ENCODE measurements at places on chromosomes 6 and 20.

- no peak for DNase-seq
Measured at GRCh38 chr20:59661153-59661552, 56.8 kb downstream of the PHACTR3 start.

DNA sequence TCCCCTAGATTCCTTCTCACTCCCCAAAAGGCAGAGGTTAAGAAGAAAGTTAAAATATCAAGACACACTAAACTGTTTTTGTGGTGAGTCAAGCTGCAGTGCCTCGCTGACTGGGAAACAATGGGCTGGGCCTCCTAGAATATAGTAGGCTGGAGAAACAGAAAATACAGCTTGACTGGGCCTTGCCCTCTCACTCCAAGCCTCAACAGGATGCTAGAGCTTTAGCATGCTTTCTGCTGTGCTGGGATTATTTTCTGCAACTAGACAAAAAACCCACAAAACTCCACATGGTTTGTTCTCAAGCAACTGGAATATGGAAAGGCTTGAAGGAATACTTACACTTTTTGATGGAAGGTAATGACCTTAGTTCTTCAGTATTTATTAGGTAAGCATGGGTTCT is 27.9 kb downstream of the FOXO3 start:
- no peak for DNase-seq

DNA sequence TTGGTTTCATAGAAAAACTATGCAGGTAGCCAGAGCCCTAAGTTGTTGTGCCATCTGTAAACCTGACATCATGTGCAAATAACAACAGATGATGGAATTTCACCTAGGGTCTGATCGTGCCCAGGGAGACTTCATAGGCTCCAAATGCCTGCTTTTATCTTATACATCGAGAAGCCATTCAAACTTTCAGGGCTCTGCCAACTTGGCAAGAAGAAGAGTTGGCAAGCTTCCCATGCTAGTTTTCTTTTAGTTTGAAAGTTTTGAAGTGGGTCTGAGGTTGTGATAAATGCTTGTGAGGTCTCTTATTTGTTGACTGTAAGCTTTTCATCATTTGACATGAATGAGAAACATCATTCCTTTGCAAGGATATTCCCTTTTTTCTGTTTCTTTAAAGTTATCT is 175.4 kb upstream of the FLRT3 start:
- no peak for DNase-seq

GRCh38 chr20:63499338-63499969 is 571 bp upstream of the EEF1A2 start:
- DNase-seq = no peak

GRCh38 chr6:99605074-99605734 is 1.4 kb upstream of the PRDM13 start:
- peak; percentile 26 for DNase-seq

- DNase-seq = no peak
Measured at GRCh38 chr6:6602262-6602661, 13.7 kb downstream of the LY86 start.

DNA sequence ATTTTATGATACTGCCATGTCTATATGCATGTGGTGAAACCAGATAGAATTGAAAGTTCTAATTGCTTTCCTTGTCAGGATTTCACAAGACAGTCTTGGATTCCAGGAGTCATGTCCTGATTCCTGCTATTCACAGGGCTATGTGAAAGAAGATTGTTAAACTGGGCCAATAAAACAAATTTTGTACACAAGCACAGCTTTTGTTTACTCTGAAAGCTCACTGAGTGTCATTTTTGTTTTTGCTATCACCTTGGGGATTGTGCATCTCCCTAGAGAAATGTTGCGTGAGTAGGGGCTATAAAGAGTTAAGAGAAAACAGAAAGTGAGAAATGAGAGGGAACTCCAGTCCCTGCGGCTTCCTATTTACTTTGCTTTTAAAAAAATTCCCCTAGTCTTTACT is 627.5 kb downstream of the PKHD1 start:
- no peak for DNase-seq

- no peak for DNase-seq
Measured at GRCh38 chr6:135826236-135826804, 25.2 kb upstream of the PDE7B start.

GRCh38 chr20:17281478-17281877 is 54.6 kb downstream of the PCSK2 start:
- DNase-seq = peak; percentile 43

- peak; percentile 38 for DNase-seq
Measured at GRCh38 chr6:158567871-158568401, 8.0 kb downstream of the TMEM181 start.

DNA sequence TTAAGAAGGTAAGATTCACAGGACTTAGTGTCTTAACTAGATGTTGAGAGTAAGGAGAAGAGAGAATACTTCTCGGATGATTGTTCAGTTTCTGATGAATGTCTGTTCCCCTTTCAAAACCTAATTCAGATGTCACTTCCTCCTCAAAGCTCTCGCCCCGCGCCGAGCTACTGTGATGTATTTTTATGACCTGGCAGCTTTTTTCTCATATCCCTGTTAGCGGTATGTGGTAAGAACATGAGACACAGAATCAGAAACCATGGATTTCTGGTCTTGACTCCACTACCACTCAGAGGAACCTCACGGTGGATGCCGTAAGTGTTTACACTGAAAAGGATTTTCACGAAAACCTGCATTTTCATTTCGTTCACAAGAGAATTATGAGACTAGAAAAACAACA is 48.4 kb downstream of the CEP43 start:
- DNase-seq = peak; percentile 61

DNA sequence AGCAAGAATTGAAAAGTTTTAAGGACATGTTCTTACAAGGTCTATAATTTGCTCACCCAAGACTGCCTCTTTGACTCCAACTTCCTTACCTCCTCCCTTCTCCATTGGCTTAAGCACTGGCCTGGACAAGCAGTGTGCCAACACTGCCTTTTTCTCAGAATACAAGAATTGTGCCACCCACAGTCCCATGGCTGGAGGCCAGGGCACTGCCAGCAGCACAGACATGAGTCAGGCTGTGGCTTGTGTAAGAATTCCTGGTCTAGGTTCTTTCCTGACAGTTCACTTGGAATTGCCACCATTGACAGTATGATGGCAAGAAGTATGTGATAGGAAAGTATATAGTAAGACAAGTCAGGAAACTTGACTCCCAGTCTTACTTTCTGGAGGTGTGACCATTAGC is 202.7 kb upstream of the MARCKS start:
- no peak for DNase-seq

GRCh38 chr20:33234050-33234449 is 1.7 kb upstream of the BPIFA1 start:
- DNase-seq = no peak

DNA sequence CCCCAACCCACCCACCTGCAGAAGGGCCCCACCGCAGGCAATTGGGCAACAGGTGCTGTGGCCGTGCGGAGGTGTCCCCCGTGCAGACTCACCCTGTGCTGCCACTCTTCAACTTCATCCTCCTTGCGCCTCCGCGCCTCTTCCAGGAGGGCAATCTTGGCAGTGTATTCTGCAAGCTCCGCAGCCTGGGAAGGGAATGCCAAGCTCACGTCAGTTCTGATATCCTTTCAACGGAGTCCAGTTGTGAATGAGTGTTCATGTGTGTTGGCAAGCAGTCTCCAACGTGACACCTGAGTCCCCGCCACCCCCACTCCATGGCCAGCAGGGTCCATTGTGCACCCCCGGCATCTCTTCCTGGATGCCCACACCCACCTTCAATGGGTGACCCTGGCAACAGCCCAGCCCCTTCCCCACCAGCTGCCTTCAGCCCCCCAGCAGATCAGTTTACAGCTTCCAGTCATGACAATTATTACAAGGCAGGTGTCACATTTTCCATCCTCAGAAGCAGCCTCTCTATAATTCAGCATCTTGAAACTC is 49.9 kb downstream of the EZR start:
- no peak for DNase-seq

DNA sequence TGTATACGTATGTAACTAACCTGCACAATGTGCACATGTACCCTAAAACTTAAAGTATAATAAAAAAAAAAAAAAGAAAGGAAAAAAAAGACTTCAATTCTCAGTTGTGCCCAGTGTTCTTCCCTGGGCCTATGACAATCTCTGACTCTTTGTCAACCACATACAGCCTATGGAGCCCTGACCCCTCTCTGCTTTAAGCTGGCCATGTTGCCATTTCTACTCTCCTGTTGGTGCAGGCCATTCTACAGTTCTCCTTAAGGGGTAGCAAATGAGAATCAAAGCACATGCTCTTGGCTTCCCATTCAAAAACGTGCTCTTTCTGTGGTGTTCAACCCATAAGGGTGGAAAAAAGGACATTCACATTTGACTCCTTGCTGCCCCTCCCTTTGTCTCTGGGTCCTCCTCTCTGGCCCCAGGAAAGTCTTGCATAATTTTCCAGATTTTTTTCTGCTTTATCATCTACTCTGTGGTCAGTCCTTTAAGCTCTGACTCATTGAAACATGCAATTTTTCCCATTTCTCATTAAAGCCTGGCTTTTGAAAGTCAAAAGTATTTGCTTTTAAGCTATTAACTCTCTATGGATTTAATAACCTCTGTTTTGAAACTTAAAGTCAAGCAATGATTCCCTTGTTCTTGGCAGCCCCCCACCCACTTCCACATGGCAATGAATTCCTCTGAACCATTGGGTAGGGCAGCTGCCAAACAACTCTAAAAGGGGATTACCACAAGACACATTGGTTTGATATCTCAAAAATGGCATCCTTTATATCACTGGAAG is 208.6 kb upstream of the MCHR2 start:
- DNase-seq = no peak

DNA sequence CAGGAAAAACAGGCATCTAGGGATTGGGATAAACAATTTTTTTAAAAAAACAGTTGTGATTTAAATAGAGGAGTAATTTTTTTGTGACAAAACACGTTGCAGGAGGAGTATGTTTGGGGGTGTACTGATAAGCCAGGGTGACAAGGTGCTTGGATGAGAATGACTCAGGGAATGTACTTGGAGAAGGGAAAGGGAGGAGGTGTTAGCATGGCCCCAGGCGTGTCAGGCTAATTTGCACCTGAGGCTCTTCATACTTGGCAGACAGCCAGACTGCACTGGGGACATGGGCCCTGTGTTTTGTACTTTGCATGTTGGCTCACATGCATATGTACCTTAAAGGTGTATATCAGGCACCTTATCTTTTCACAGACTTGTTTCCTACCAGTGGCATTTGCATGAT is 22.8 kb downstream of the PANK2 start:
- no peak for DNase-seq

DNA sequence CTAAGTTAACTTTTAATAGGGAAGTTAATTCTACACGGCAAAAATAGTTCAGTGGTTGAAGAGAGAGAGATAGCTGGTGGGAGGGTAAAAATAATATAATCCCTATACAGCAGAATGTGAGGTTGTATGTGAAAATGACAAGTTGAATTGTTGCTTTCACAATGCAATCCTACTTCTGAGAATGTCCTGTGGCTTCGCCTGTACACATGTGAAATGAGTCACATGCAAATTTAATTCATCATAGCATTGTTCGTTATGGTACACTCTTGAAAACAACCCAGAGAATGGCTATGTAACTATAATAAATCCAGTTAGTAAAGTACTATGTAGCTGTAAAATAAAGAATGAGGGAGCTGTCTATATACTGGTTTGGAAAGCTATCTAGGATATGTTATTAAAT is 46.0 kb upstream of the HINT3 start:
- no peak for DNase-seq

DNA sequence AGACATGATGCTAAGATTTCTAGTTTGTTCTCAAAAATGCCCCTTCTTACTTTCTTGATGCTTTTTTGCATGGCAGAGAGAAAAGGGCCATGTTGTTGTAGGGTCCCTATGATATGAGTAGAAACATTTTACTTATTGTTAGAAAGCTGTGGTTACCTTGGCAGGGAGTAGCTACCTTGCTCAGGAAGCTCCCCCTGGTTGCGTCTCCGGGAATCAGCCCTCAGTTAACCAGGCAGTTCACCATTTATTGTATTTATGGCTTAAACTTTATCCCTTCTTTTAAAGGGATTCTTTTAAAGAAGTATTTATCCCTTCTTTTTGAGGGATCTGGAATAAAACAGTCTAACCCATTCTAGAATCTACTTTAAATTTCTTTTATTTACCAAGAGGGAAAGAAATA is 113.9 kb upstream of the PROKR2 start:
- no peak for DNase-seq

GRCh38 chr6:16493802-16494201 is 255.4 kb downstream of the GMPR start:
- no peak for DNase-seq

DNA sequence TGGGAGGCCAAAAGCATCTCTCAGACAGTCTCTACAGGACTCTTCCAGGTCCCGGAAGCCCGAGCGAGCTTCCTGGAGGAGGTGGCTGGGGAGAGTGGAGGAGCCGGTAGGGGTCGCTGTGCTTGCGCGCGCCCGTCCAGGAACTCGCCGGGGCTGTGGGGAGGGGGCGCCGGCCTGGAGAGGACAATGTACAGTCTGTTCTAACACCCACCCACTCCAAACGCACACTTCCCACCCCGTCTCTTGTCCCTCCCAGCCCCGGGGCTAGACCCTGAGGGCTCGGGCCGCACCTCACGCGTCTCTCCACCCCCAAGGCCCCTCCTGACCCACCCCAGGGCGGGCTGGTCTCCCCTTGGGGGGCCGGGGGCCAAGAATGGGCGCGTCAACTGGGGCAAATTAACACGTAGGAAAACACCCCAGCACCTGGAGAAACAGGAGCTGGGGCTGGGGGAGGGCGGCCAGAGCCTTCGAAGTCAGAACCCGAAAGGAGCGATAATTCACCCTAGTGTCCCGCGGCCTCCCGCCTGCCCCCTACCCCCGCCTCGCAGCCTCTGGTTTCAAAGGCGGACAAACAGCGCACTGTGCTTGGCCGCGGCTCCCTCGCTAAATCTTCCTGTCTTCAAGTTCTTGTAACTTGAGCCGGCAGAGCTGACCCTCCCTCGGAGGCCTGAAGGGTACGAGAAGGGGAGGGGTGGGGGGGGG is 103.2 kb upstream of the FOXP4 start:
- peak; percentile 47 for DNase-seq

DNA sequence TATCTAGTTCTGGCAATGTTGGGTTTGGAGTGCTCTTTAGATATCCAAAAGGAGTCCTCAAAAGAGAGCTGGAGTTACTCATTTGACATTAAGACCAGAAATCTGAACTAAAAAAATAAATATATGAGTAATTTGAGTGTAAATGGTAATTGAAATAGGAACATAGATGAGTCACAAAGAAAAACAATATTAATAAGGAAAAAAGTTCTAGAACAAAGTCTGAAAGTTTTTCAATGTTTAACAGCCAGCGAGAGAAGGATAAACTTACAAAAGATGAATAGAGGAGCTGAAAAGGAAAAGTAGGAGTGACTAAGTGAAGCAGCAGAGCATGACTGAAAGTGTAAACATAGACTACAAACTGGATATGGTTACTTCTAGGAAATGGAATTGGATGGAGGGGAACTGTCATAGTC is 46.8 kb downstream of the EPM2A start:
- no peak for DNase-seq

DNA sequence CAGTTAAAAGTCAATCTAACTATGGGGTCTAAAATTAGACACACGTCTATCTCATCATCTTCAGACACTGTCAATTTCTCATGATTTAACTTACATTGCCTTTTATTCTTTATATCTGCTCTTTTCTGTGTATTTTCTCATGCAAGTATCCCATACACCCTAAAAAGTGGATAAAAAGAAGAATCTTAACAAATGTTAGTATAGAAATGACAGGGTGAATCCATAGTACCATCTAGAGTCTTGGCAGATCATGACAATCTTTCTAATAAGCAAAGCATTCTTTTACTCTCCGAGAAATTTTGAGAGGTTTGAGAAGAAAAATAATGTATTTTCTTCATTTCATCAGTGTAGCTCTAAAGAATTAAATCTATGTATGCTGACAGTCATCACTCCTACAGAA is 382.7 kb downstream of the C6orf118 start:
- no peak for DNase-seq
